Heart right ventricle (tissue), 16 donors: ENCODE measurements at places on chromosomes 7 and 10. TPM values are rescaled to one million over a fixed set of nuclear protein-coding genes. Genes with fewer than 3 reads are reported as not detected.

The SOSTDC1 gene
- total RNA-seq: not detected

The GPR22 gene
- total RNA-seq: 56.9 TPM

The NANOS1 gene
- total RNA-seq: 10.9 TPM

The DNAH11 gene
- 0.03 TPM for total RNA-seq

- DNase-seq: peak; percentile 62
These were observed 41.7 kb downstream of the VCL start for GRCh38 chr10:74039561-74040145.

- peak; percentile 73 for DNase-seq
These were observed 942 bp upstream of the KIAA1217 start for GRCh38 chr10:24207781-24208611.

- no peak for DNase-seq
These were observed 164.2 kb downstream of the THSD7A start for GRCh38 chr7:11667810-11668185.
